Activated CD4-positive, alpha-beta T cell treated with anti-CD3 and anti-CD28 coated beads for 1 hour (primary cell): ENCODE measurements at places on chromosomes 5 and 9.

- no peak for DNase-seq
Measured at GRCh38 chr9:119810645-119811429, 441.6 kb upstream of the BRINP1 start.

- no peak for DNase-seq
Measured at GRCh38 chr5:20113931-20114330, 125.9 kb upstream of the CDH18 start.

- no peak for DNase-seq
Measured at GRCh38 chr9:75979362-75979761, 88.9 kb downstream of the PCSK5 start.

DNA sequence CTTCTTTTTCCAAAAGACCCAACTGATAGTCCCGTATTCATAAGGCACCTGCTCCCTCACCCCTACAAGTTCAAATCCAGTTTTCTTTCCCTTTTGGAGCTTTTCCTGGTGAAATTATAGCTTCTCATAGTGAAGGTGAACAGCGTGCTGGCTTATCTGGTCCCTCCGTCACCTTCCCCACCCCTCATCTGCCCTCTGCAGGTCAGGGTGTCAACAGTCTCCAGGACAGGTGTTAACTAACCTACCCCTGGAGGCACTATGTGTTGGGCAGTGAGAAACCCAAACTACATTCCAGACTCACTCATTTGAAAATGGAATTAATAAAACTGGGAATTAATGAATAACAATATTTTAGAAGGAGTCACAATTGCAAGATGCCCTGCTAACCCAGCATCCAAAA is 109.0 kb upstream of the TAS2R1 start:
- DNase-seq, result no peak

DNA sequence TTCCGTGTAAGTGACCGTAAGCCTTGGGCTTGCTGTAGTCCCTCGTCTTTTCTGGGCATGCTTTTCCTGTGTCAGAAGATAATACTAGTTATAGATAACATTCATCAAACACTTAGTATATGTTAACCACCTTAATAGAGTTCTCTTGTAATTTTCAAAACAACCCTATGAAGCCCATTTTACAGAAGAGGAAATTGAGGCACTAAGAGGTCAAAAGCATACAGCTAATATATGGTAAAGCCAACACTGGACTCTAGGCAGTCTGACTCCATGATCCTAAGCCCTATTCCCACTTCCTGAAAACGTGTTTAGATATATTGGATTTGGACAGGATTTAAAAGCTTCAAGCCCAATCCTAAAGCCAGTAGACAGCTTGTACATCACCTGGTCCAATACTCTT is 153.8 kb downstream of the CEP120 start:
- DNase-seq, result no peak

- no peak for DNase-seq
Measured at GRCh38 chr5:132275367-132276220, 18.1 kb downstream of the PDLIM4 start.

GRCh38 chr5:156393980-156394379 is 67.0 kb downstream of the SGCD start:
- DNase-seq, result no peak

DNA sequence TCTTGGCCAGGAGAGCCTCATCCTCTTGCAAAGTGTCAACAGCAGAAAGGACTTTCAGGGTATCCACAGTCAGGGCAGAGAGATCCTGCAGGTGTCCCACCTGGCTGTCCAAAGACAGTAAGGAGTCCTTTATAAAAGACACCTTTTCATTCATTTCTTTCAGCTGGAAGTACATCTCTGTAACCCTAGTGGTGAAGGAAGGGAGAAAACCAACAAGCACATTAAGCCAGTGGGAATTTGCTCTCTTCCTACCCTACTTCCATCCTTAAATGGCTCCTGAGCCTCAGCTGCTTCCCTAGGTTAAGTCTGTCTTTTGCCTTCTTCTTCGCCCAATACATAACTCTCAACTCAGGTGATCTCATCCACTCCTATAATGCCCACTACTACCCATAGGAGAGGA is 124.8 kb downstream of the TRPM6 start:
- DNase-seq, result no peak

- DNase-seq, result no peak
Measured at GRCh38 chr9:99013550-99013949, 69.8 kb downstream of the COL15A1 start.
